ENCODE measurements at places on chromosomes 2 and 18.

DNA sequence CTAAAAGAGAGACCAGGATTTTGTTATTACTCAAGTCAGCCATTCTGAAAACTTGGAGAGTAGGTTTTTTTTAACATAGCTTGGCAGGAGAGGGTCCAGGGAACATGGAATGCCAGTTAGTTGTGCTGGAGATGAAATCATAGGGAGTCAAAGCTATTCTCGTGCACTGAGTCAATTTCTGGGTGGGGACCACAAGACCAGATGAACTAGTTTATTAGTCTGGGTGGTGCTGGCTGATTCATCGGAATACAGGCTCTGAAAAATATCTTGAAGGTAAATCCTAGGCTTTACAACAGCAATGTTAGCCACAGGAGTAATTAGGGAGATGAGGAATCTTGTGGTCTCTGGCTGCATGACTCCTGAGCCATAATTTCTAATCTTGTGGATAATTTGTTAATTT lies 921.4 kb downstream of the TRIB2 start:
- DNase-seq = no peak

- no peak for DNase-seq
Measured at GRCh38 chr18:61935362-61935761, 42.6 kb upstream of the RNF152 start.

DNA sequence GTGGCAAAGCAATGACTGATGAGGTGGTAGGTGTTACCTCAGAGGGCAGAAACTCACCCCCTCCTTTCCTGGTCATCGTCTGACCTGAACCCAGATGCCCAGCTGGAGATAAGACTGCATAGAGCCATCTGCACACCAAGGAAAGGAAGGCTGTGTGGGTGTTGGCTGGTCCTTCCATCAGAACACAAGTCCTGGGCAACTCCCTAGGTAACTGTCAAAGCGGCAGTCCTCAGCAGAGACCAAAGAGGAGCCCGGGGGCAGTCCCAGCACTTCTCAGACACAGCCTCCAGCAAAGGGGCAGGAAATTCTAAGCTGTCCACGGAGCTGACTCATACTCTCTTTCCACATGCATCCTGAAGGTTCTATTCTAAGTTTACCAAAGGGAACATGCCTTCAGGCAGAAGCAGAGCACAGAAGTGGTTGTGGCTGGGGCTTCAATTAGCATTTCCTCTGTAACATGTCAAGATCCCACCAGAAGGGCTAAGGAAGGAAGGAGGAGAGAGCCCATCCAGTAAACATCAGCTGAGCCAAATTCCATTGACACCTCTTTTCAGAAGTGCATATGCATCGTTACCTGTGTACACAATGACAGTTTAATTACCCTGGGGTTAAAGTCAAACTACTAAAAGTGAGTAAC lies 54.7 kb downstream of the SPRED2 start:
- DNase-seq = no peak

DNA sequence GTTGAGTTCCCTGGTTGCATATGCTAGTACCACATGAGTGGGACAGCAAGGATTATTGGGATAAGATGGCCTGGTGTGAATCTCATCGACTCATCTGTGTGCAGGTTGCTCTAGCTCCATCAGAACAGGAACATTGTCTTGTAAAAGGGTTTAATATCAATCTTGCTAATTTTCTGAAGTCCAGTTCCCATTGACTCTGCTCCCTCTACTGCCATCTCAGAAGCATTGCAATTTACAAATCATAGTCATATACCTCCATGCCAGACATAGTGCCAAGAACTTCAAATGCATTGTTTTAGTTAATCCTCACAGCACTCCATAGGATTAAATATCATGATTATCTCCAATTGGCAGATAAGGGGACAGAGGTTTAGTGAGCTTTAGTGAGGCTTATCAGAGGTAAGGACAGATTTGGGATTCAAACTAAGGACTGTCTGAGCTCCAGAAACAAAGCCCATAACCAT lies 4.8 kb upstream of the STAT4 start:
- DNase-seq = no peak

DNA sequence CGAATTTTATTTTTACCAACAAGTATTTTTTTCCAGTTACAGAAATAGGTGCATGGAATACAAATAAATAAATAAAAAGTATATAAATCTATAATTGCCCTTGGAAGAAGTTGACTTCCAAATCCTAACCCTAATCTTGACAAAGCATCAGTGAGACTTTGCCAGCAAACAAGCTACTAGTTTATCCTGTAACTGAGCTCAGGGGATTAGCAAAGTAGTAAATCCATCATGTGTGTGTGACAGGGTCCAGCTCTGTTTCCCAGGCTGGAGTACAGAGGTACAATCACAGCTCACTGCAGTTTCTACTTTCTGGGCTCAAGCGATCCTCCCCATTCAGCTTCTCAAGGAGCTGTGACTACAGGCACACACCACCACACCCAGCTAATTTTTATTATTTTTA lies 948.0 kb upstream of the CNTNAP5 start:
- DNase-seq = no peak

- DNase-seq = no peak
Measured at GRCh38 chr18:59818769-59819168, 81.0 kb upstream of the PMAIP1 start.

GRCh38 chr2:54634564-54635511 lies 88.6 kb upstream of the EML6 start:
- no peak for DNase-seq

- no peak for DNase-seq
Measured at GRCh38 chr18:6624661-6625311, 104.7 kb upstream of the ARHGAP28 start.

GRCh38 chr18:59593291-59593717 lies 103.9 kb downstream of the CCBE1 start:
- DNase-seq = no peak

DNA sequence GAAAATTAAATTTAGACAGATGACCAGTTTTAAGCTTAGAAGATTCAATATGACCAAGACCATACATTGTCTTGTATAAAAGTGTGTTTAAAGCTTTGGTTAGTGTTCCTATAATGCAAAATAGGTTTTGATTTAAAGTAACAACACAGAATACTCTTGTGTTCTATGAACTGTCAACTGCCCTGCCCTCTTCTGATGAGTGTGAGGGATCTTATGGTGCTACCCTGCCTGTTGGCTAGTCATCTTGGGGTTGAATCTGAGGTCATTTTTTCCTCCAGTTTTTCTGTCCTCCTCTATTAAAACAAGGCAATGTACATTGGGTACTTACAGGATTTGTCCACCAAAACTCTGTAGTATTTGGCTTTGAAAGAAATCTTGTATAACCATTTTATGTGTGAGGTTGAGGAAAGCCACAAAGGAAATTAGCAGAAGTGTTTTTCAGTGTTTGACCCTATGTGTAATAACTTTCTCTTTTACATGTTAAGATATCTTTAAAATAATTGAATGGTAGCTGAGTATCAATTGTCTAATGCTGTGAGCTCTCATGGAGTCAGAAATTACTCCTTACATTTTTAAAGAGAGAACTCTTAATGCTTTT lies 129.1 kb downstream of the SPTBN1 start:
- no peak for DNase-seq

DNA sequence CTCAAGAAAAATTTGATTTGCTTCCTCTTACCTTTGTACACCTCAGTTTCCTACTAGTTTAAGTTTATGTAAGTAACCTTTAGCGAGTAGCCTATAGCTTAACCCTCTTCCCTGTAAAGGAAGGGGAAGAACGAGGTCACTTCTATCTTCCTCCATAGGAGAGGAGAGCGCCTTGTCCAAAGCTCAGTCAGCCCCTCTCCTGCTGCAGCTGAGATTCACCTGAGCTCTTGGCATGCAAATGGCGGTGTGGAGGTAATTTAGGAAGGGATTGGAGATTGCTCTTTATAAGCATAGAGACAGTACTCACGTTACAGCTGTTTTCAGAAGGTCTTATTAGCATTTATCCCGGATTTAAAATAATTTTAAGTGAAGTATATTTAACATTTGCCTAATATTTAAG lies 27.8 kb upstream of the SERPINB12 start:
- no peak for DNase-seq

- no peak for DNase-seq
Measured at GRCh38 chr2:240137596-240138253, 1.6 kb upstream of the COPS9 start.

DNA sequence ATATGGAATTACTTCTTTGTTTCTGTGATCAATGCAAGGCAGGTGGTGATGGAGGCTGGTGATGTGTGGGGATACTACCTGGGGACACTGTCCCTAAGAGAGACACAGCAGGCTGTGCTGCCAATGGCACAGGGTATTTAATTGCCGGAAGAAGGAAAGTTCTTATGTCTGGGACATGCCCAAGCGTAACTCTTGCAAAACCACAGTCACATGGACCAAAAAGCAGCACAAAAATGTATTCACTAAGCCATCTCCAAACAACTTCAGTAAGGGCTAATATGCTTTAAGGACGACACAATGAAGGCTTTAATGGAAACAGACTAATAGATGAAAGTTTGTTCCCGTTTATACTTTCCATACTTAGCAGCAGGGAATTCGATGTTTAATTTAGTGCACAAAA lies 49.7 kb upstream of the AP1S3 start:
- no peak for DNase-seq

DNA sequence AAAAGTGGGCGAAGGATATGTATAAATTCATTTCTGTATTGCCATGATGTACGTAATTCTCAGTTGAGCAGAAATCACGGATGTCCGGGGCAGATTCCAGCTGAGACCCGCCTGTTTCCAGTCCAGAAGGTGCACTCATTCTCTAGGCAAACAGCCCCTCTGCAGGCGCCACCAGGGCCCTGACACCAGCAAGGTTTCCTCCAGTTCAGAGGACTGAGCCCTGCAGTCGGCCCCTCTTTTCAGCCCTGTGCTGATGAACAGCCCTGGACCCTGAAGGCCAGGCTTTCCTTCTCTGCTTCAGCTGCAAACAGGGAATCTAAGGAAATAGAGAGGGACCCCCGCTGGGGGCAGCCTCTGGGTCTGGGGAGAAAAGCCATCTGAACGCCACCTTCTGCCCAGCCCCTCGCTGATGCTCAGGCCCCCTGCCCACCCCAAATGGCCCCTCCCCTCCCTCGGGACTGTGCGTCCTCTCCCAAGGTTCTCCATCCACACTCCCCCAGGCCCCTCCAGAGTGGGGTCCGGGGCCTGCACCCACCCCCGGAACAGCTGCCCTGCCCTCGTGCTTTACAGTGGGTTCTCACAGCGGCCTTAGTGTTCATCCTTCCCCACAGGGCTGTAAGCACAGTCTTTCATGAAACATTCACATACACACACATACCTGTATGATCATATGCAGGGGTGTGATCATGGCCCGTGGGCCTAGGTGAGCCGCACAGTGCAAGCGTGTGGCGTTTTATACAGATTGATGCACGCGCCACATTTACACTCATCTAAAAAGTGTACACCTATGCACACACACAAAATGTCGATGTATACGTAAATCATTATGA lies 12.1 kb downstream of the COPS9 start:
- no peak for DNase-seq

DNA sequence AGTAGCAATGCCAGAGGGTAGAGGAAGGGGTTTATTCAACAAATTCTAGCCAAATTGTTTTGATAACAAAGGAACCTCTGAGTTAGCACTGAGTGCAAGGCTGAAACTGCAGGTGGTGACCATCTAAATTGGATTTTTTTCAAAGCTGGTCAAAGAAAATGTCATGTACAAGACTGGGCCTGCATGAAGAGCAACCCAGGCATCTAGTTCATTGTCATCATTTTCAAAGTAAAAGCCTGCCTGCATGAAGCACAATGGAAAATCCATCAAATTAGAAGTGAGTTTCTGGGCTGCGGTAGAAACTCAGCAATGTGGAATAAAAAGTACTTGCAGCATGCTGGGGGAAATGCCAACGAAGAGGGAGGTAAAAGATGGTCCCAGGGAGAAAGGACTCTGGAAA lies 80.8 kb upstream of the PPP1CB start:
- DNase-seq = no peak

DNA sequence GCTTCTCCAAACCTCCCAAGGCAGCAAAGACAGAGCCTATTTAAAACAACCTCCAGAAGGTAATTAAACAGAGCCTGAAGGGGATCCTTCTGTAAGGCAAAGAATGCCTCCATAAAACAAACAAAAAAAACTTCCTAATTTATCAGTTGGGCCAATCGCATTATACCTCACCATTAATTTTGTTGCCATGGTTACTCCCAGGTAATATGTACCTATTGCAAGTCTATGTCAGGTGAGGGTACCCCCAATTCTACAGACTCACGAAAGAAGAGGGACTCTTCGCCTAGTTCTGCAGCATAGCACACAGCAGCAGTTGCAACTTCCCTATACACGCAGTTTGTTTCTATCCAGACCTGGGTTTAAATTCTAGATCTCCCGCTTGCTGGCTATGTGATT lies 38.8 kb downstream of the SFXN5 start:
- no peak for DNase-seq

- DNase-seq = peak; percentile 89
Measured at GRCh38 chr2:112182581-112183034, 44.4 kb downstream of the FBLN7 start.

DNA sequence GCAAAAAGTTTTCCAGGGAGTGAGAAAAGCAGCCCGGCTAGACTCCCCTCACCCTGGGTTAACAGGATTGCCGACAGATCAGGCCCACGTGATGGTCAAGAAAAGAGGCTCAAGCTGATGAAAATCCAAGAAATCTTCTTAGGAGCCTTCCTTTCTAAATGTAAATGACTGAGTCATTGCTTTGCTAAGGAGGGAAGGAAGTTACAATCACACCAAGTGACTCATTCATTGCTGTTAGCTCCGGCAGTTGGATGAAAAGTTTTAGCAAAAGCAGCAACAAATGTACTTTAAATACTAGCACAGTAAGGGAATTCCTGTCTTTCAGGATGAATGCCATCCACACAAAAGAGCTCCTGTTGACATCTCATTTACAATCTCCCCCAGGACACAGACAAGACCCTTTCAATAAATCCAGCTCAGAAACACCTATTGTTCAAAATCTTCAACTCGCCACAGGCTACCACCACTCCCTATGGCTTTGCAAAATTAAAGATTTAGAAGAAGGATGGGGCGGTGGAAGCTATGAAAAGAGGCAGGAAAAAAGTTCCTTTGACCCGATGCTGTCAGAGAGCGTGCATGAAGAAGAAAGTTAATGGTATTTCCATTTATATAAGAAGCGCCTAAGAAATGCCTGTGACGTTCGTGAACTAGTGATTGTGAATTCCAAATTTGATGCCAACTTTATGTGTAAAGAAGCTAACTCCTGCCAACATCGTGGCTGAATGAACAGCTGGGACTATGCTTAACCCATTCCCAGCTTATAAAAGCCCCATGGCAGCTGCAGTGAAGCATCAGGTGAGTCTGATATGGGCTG lies 153.7 kb downstream of the TGIF1 start:
- DNase-seq = peak; percentile 41

GRCh38 chr2:149219856-149220255 lies 110.5 kb upstream of the LYPD6 start:
- DNase-seq = no peak

- no peak for DNase-seq
Measured at GRCh38 chr18:13481820-13482617, 244.3 kb downstream of the FAM210A start.

All from SHP77 (cell line).